ENCODE measurements at places on chromosomes 1 and 21.
A peak's percentile ranks its signal among the peaks of the same experiment; 100 is the strongest.

- no peak for DNase-seq
These were observed 1280.3 kb upstream of the B3GALT2 start for GRCh38 chr1:194466706-194467105.

- no peak for DNase-seq
These were observed 6.1 kb upstream of the GCSAML start for GRCh38 chr1:247542811-247543210.

DNA sequence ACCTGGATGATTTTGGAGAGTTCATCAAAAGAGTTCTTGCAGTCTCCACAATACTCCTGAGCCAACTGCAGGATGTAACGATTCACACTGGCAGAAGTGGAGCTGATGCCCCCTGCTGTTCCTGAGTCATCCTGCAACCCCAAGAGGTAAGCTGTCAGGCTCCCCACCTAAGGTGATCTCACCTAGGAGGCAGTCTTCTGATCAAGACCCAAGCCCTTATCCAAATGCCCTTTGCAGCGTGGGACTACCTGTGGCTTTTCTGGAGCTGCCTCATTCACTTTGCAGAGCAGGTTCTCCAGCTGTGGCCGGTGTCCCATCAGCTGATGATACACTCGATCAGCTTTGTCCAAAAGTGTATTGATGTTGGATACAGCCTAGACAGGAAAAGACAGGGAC is 96.4 kb downstream of the UBR4 start:
- peak; percentile 37 for DNase-seq

- DNase-seq: no peak
These were observed 57.1 kb downstream of the WNT9A start for GRCh38 chr1:227890451-227891222.

GRCh38 chr1:19101244-19101643 is 108.8 kb downstream of the UBR4 start:
- no peak for DNase-seq

DNA sequence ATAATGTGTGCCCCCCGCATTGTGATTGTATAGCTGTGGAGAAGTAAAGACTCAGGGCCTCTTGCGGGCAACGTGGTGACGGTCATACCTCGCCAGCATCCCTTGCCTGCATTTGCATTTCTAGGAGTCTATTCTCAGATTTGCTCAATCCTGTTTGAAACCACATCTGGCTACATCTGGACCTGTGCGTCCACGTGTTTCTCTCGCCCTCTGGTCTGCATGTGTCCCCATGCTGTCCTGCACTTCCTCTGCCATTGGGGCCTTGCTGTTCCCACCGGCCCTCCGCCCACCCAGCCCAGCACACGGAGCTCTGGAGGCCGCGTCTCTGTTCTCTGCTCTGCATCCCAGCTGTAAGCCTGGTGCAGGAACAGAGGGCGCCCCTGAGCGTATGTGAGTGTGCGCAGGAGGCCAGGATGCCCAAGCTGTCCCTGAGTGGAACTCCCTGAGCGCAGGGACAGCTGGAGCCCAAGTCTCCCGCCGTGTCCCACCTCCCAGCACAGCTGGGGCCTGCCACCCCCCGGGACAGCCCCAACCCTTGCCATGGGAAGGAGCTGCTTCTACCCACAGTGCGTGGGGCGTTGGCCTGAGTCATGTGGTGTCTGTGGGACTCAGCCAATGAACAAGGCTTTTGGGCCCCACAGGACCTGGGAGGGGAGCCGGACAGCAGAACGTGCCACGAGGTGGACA is 1.6 kb downstream of the KRTAP10-2 start:
- DNase-seq: no peak

- DNase-seq: no peak
These were observed 518.5 kb downstream of the SMYD3 start for GRCh38 chr1:245988393-245989078.

GRCh38 chr1:220884981-220885918 is 6.0 kb downstream of the HLX start:
- DNase-seq: no peak

- DNase-seq: no peak
These were observed 151.2 kb downstream of the PTBP2 start for GRCh38 chr1:96872757-96873156.

DNA sequence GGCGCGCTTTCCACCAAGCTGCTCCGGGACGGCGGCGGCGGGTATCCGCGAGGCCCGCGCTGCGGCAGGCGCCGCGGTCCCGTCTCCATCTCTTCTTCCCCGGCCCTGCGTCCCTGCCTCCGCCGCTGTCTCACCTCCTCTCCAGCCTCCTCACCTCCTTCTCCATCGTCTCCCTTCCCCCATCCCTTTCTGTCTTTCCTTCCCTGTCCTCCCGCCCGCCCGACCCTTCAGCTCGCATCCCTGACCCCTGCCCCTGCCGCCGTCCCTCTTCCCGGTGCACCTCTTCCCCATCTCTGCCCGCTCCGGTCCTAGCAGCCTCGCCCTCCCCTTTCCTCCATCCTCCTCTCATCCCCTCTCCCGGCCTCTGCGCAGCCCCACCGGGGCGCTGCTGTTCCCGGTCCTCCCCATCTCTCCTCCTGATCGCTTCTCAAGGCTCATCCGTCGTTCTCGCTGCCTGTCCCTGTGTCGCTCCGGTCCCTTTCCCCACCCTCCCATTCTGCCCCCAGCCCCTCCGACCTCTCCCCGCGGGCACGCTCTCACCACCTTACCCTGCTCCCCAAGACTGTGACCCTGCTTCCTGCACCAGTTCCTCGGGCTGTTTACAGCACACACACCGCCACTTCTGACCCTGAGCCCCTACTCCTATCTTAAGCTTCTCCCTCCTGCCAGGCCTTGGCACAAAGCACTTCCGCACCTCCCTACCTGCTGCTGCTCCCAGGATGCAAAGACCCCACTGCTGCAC is 760 bp upstream of the NPHP4 start:
- peak; percentile 20 for DNase-seq

DNA sequence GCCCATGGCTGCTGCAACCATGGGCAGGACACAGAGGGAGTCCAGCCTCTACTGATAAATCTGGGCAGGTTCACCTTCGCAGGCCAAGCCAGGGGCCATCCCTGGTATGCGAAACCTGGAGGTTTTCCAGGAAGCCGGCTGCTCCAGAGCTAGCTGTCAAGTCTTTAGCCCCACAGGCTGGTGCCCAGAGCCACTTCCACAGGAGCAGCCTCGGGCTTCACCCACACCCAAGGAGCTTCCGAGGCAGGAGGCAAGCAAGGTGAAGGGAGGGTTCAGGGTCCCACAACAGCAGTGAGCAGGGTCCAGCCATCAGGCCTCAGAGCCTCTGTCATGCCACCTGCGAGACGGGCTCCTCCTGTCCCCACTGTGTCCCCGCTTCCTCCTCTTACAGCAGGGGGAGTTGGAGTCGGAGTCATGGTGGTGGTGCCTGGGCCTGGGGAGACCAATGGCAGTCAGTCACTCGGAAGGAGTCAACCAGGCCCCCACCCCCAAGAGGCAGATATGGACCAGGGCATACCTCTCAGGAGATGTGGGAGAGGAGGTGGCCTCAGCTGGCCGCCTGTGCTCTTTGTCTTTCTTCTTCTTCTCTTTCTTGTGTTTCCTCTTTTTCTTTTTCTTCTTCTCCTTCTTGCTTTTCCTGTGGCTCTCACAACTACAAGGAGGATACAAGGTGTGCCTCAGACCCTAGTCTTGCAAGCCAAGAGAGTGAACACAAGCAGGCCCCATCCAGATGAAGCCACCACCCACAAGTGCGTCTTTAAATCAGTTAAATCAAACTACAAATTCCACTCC is 2.1 kb downstream of the C1orf35 start:
- no peak for DNase-seq

DNA sequence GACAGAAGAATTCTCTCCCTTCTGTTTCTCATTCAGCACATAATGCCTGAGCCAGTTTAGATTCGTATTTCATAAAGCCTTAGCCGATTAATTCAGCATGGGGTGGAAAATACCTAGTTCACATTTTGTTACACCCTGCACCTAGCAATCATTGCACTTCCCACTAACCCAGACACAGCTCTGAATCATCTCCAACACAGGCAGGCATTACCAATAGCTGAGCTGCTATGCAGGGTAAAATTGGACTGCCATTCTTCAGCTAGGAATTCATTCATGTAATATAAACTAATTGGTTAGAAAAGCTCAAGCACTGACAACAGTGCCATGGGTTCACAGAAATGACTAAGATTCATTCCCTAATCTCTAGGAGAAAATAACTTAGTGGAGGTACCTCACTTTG is 26.9 kb upstream of the NKAIN1 start:
- no peak for DNase-seq

DNA sequence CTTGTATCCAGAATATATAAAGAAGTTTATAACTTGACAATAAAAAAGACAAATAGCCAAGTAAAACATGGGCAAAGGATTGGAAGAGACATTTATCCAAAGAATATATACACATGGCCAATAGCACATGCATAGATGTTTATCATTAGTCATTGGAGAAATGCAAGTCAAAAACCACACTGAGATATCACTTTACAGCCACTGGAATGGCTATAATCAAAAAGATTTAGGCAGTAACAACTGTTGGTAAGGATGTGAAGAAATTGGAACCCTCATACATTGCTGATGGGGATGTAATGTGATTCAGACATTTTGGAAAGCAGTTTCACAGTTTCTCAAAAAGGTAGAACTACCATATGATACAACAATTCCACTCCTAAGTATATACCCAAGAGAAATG is 51.1 kb downstream of the SLC44A5 start:
- DNase-seq: no peak

GRCh38 chr1:163912170-163912884 is 590.6 kb downstream of the NUF2 start:
- DNase-seq: peak; percentile 57

GRCh38 chr1:42433369-42433768 is 22.5 kb downstream of the ZMYND12 start:
- DNase-seq: no peak

DNA sequence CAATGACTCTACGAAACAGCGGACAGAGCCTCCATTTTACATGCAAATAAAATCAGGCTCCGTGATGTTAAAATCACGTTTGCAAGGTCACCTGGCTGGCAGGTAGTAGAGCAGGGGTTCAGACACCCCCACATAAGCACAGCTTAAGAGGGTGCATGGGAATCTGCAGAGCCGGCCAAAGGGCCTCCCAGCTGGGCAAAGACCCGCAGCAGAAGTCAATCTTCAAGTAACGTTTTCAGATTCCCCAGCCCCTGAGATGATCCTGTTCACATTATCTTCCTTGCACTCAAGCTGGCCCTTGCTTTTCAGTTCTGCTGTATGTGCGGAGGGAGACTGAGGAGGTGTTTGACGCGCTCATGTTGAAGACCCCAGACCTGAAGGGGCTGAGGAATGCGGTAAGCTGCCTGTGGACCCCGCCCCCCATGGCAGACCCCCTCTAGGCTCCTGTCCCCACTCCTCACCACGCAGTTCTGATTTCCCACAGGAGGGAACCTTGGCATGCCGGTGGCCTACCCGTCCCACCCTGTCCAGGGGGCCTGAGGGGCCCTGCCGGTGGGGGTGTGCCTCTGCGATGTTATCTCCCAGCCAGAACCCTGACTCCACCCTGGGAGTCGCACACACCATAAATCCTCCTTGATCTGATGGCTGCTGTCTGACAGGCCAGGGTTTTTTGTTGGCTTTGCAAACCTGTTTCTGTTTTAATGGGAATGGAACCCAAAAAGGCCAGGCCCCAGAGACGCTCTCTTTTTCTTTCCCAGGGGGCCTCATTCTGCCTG is 28.2 kb downstream of the GRHL3 start:
- no peak for DNase-seq

GRCh38 chr1:39178541-39179431 is 25.7 kb upstream of the MACF1 start:
- DNase-seq: peak; percentile 38

DNA sequence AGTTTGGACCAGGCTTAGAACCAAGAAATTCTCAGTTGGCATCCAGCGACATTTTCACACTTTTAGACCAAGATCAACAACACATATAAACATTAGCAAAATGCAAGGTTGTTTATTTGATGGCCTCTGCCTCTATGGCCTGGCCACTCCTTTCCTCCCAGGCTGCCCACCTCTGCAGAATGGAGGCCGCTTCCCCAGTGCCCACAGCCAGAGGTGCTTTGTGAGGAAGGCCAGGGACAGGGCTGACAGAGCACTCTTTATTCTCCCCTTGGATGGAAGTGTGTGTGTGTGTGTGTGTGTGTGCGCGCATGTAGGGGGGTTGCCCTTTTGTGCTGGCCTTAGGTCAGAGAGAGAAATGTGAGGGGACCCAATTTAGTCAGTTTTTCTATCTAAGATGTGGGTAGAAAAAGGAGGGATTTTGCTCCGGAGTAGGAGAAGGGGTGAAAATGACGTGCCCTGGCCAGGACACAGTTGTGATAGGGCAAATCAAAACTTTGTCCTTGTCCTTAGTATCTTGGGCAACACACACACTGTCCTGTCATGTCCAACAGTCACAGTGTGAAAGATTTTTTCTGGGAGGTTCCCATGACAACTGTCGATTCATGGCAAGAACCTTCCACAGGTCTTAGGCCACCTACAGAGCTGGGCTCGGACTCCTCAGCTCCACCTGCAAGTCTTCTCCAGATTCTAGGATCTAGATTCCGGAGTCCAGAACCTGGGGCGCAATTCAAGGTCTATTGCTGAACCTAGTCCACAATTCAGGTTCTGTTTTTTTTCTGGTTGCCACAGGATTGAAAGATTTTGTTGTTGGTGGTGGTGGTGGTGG is 104.9 kb upstream of the SLC2A1 start:
- DNase-seq: no peak

DNA sequence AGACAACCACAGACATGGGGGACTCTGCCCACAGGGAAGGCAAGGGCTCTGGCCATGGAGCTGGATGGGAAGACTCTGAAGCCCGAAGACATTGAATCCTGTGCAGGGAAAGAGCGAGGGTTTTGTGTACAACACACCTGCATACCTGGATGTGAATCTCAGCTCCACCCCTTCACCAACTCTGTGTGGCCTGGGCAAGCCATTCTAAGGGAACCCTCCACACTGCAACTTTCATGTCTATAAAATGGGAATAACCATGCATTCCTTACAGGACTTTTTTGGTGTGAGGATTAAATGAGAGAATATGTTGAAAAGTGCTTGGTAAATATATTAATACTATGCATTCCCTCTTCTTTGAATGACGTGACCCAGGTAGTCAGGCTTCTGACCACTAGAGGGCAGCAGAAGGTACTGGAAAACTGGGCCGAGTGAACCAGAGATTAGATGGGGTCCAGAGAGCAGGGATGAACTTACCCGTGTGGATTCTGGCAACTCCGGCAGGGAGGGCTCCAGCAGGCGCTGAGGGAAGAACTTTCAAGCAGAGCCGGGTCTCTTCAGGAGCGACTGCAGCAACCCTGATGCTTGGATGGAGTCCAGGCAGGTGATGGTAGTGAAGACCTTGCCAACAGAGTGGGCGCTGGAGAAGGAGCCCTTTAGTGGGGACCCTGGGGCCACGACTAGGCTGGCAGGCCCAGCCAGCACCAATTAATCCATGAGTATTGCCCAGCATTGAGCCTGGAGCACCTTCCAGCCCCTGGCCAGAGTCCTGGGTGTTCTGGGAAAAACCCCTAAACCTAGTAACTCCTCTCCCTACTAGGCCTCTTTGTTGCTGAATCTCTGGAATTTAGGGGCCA is 834 bp upstream of the ELF3 start:
- DNase-seq: peak; percentile 88
